ENCODE measurements at places on chromosomes 2 and 18. TPM values are rescaled to one million over a fixed set of nuclear protein-coding genes. Genes with fewer than 3 reads are reported as not detected.

The ANKRD29 gene
- 27.9 TPM for polyA plus RNA-seq

The TBR1 gene
- polyA plus RNA-seq = not detected

The MRO gene
- 3.5 TPM for polyA plus RNA-seq

The MREG gene
- polyA plus RNA-seq = 5.8 TPM

The KLHL14 gene
- polyA plus RNA-seq = 12.5 TPM

The CACNB4 gene
- polyA plus RNA-seq = 13.8 TPM

The DUSP2 gene
- 8.5 TPM for polyA plus RNA-seq

The TRAF3IP1 gene
- 18.0 TPM for polyA plus RNA-seq

The SIX3 gene
- polyA plus RNA-seq = not detected

The FBXO15 gene
- 5.7 TPM for polyA plus RNA-seq

The AQP12A gene
- polyA plus RNA-seq = not detected

The RND3 gene
- polyA plus RNA-seq = 41.3 TPM

The MORN2 gene
- polyA plus RNA-seq = 42.1 TPM

The INPP5D gene
- polyA plus RNA-seq = 22.6 TPM

The DNAH6 gene
- 1.6 TPM for polyA plus RNA-seq

The CCDC121 gene
- polyA plus RNA-seq = 7.4 TPM

The SLC20A1 gene
- polyA plus RNA-seq = 43.3 TPM

The PHLPP1 gene
- 62.2 TPM for polyA plus RNA-seq

The RNF25 gene
- polyA plus RNA-seq = 57.6 TPM

The SLC9A4 gene
- polyA plus RNA-seq = 0.12 TPM

The CGREF1 gene
- 48.0 TPM for polyA plus RNA-seq

The SCN3A gene
- polyA plus RNA-seq = 34.9 TPM

The ARID5A gene
- 11.2 TPM for polyA plus RNA-seq

The TEX44 gene
- polyA plus RNA-seq = not detected

The MOCOS gene
- polyA plus RNA-seq = 0.76 TPM

The FKBP1B gene
- 99.9 TPM for polyA plus RNA-seq

The CCDC85A gene
- polyA plus RNA-seq = 22.8 TPM

The KLHL41 gene
- polyA plus RNA-seq = 6.3 TPM

The B3GNT7 gene
- polyA plus RNA-seq = 13.1 TPM

The AQP12B gene
- polyA plus RNA-seq = 0.44 TPM

The BBS5 gene
- 18.0 TPM for polyA plus RNA-seq

The NAT8 gene
- polyA plus RNA-seq = 1.5 TPM

The NDC80 gene
- 13.1 TPM for polyA plus RNA-seq

The COL3A1 gene
- polyA plus RNA-seq = 391 TPM

The SLC11A1 gene
- polyA plus RNA-seq = 4.0 TPM

The CRYGD gene
- polyA plus RNA-seq = 4.9 TPM

The HOXD12 gene
- not detected for polyA plus RNA-seq

The COL6A3 gene
- polyA plus RNA-seq = 41.3 TPM

The IFIH1 gene
- 6.1 TPM for polyA plus RNA-seq

The ZNF396 gene
- polyA plus RNA-seq = 5.3 TPM

The SLC5A7 gene
- 18.3 TPM for polyA plus RNA-seq

The COL4A3 gene
- 2.0 TPM for polyA plus RNA-seq

The MAP2 gene
- 669 TPM for polyA plus RNA-seq

The CNDP1 gene
- 1.3 TPM for polyA plus RNA-seq

All from spinal cord (tissue), 10 donors.